ENCODE measurements at places on chromosomes 1 and 21. TPM values are rescaled to one million over a fixed set of nuclear protein-coding genes. Genes with fewer than 3 reads are reported as not detected.

- no peak for DNase-seq
These were observed 613.9 kb upstream of the NEGR1 start for GRCh38 chr1:72896256-72896655.

DNA sequence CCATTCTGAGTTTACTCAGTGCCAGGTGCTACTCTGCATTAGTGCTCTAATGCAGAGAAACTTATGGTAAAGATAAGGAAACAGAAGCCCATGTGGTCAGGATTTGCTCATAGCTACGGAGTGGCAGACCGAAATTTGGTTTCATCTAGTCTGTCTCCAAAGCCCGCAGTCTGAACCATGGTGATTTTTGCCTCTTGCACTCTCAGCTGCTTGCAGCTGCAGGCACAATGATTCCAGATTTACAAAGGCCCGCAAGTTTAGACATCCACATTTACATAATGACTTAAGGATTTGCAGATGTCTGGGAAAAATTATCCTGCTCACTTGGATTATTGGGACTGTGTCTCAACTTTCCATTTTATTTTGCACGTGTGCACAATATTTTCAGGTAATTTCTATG is 161.3 kb upstream of the KCNJ6 start:
- DNase-seq = no peak

DNA sequence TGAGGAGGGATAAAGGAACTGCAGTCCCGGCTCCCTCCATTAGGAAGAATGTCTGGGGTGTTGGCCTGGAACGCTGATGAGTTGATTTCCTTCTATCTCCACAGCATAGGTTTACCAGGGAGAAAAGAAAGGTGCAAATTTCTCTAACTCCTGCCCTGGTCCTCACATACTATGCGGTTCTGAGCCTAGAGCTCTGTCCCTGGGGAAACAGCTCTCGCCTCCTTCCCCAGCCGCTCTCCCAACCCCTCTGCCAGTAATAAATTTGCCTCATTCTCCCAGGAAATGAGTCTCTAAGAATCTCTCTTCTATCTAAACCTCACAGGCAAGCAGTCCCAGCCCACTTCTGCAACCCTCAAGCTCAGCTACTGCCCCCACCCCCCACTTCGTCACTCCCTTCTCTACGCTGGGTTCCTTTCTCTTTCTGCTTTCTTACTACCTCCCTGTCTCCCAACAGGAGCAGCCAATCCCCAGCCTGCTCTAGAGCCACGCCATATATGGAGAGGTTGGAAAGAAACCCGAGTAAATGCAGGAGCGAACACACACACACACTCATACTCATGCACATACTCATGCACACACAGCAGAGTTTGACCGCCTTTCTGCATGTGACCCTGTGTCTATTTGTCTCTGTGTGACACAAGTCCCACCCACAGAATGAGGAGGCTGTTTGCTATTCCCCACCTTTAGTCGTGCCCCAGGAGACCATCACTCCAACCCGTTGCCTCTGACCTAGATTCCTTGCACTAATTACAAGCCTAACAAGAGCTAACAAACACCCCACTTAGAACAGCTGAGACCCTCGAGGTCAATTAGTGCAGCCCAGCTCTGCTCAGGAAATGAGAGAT is 13.4 kb downstream of the PLEKHO1 start:
- DNase-seq = peak; percentile 89

DNA sequence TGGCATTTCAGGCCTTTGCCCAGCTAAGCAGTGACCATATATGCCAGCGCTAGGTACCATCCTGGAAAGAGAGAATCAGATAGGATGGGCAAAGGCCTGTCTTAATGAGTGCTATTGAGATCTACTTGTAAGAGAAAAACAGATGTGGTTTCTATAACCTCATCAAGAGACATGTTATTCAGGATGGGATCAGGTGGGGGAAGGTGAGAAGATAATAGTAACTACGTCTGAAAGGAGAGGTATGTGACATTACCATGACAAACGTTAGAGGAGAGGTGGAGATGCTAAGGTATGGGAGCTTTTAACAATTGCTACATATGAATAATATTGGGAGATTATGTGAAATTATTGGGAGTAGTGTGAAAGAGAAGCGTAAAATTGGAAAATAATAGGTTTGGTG is 204.2 kb upstream of the PLXNA2 start:
- DNase-seq = no peak

DNA sequence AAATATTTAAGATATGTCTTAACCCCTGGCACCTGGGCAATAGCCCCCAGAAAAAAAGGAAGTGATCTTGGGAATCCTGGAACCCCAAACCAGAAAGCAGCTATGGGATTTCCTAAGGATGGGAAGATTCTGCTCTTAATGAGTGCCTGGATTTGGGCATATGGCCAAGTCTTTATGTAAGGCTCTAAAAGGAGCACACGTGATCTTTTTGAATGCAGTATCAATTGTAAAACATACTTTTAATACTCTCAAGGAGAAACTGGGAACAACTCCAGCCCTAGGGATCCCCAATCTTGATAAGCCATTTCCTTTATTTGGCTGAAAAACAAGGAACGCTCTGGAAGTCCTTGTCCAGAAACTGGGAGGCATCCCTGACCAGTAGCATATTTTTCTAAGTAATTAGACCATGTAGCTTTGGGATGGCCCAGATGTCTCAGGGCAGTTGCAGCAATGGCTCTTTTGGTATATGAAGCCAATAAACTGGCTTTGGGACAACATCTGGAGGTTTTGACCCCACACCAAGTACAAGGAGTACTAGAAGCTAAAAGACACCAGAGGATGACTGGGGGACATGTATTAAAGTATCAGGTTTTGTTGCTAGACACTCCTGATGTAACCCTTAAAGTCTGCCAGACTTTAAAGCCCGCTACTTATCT is 80.9 kb upstream of the KIAA0040 start:
- DNase-seq = no peak

- no peak for DNase-seq
These were observed 272.0 kb downstream of the HHIPL2 start for GRCh38 chr1:222275729-222276465.

DNA sequence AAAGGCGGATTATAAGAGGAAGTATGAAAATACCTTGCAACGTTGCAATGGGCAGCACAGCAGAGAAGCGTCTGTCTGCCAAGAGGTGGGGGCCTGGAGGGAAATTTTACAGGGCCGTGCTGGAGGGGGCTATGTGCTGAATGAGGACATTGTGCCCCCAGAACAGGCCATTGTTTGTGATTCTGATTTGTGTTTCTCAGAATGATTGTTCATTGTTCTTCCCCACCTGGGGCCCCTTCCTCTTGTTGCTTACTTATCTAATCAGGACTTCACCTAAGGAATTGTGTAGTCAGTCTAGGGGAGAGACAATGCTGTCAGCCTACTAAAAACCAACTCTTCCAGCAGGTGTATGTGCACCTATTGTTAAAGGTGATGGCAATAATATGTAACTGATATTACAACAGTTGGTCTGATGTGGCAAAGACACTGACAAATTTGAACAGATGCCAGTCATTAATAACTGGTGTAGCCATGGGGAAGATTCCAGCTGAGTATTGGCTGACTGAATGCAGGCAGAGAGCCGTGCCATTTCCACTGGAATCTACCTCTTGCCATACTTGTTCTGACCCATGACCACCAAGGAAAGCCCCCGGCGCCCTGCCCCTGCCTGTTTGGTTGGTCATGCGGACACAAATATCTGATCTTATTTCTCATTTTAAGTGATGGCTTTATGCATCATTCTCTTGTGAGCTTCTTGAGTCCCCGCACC is 45.2 kb upstream of the PSEN2 start:
- DNase-seq = no peak

DNA sequence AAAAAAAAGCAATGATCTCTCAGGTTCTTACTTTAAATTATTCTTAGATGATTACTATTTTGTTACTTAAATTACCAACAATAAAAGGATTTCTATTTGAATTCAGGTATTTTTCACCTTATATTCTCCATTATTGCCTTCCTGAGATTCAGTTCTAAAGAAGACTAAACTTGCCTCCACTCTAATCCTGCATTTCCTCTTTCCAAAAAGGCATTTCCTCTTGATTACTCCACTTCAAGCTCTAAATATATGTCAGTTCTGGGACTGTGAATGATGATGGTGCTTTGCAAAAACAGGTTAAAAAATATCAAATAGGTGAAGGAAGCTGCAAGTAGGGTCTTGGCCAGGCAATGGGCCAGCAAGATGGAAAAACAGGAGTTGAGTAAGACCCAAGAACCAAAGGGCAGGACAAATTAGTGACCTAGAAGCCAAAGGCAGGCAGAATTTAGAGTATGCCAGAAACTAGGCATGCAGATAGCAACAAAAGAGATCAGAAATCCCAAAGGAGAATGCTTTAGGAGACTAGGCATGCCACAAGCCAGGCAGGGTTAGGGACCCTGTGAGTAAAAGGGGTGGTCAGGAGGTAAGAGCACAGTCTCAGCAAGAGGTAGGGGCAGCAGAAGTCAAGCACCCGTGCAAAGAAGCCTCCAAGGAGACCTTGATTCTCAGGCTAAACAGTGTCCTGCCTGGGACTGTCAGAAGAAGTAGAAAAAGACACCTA is 11.3 kb upstream of the DIPK1A start:
- no peak for DNase-seq

GRCh38 chr1:27527890-27528817 is 38.2 kb upstream of the WASF2 start:
- peak; percentile 76 for DNase-seq

GRCh38 chr1:225670806-225671733 is 18.1 kb upstream of the ENAH start:
- DNase-seq = no peak

QSOX1 gene
- 100.0 TPM for polyA plus RNA-seq

- DNase-seq = no peak
These were observed 28.8 kb downstream of the LTN1 start for GRCh38 chr21:28963831-28964230.

GRCh38 chr21:45505416-45506021 is 36.7 kb downstream of the SLC19A1 start:
- peak; percentile 31 for DNase-seq

GRCh38 chr21:31329456-31330143 is 14.5 kb downstream of the TIAM1 start:
- DNase-seq = no peak

OR2AK2 gene
- not detected for polyA plus RNA-seq
